ENCODE measurements at places on chromosomes 3 and 15.

GRCh38 chr3:7188551-7188950, 327.6 kb downstream of the GRM7 start:
- no peak for DNase-seq

GRCh38 chr15:29638781-29639180, 183.5 kb downstream of the TJP1 start:
- no peak for DNase-seq

- DNase-seq = no peak
Observed at GRCh38 chr15:74222240-74223119, 13.6 kb upstream of the CCDC33 start.

DNA sequence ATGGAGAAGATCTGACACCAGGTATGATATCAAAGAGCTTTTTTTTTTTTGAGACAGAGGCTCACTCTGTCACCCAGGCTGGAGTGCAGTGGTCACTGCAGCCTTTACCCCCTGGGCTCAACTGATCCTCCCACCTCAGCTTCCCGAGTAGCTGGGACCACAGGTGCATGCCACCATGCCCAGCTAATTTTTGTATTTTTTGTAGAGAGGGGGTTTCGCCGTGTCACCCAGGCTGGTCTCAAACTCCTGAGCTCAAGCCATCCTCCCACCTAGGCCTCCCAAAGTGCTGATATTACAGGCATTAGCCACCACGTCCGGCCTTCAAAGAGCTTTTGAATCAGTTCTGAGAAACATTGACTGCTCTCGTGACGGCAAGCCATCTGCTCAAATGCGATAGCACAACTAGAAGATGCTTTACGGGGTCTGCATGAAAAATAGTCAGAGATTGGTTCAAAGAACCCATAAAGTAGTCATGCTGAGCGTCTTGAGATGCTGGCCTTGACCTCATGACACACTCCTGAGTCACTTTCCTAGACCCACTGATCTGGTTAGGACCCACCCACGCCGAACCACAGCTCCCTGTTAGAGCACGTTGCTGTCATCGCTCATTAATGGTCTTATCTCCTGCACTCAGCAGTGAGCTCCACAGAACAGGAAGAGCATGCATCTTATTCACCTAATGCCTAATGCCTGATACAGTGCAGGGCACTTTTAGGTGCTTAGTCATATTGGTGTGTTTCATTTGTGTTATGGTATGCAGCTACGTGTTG, 57.0 kb upstream of the NR2F2 start:
- peak; percentile 51 for DNase-seq

DNA sequence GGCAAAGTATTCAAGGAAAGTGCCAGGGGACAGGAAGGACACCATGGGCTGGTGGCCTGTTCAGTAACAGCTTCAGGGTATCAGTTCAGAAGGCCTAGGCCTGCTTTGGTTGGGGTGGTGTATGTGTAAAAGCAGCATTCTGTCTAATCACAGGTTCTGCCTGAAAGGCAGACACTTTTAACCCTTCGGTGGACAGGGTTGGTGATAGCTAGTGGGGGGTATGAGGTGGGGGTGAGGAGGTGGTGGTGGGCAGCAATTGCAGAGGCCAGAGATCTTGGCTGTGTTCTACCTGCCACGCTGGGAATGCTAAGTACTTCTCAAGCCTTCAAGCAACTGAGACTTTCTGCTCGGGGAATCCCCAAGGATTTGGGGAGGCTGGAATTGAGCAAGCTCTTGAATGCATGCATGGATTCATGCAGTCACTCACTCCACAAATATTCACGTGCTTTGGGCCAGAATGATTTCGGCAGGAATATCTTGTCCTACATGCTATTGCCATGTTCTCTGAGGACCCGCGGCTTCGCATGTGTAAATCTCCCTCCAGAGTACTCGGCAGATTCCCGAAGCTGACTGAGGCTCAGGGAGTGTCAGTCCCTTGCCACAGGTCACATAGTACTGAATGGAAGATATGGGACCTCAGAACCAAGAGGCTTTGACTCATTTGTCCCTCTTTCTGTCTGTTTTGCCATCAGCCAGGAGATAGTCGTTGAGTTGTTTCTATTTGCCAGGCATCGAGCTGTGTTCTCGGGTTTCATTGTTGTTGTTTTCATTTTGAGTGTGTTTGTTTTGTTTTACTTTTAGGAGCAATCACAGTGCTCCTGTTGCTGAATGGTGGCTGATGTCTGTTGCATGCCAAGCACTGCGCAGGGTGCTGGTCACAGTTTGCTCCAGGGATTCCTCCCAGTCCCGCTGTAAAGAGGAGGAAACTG, 65.5 kb downstream of the SMAD3 start:
- DNase-seq = no peak

DNA sequence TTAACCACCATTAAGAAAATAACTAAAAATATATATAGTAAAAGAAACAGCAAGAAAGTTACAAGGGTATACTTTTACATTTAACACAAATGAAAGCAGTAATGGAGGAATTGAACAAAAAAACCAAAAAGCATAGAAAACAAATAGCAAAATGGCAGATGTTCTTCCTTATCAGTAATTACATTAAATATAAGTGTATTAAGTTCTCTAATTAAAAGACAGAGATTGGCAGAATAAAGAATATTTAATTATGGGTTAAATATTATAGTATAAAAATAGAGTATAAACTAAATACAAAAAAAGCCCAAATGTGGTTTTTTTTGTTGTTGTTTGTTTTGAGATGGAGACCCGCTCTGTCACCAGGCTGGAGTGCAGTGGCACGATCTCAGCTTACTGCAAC, 20.5 kb downstream of the EHHADH start:
- no peak for DNase-seq
